ENCODE measurements at places on chromosomes 1 and 21.

- no peak for DNase-seq
Observed at GRCh38 chr1:9475061-9475627, 64.1 kb upstream of the SLC25A33 start.

DNA sequence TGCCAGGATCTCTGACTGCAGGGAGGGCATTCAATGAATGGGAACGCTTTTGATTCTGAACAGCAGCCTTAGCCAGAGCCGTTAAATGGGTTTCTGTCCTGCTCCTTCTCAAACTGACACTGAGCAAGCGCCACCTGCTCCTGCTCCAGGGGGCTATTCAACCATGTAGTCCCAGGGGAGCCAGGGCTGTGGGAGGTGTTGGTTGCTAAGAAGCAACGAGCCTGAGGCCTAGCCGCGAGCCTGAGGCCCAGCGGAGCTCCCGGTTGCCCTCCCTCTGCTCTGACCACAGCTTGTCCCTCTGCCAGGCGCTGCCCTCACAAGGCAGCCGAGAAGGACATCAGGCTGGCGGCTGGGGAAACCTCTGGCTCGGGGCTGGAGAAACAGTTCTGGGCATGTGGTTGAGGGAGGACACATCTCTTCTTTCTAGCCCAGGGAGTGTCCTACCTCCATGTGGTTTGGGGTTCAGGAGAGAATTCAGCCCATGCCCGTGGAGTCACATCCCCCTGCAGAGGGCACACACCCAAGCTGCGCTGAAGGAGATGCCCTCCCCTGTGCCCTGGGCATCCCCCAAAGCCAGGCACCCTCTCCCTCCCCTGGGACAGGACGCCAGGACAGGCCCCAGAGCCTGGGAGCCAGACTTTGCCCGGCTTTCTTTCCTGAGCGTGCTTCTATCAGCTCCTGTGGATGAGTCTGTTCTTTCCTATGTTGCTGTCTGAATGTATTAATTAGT is 18.0 kb downstream of the PCP4 start:
- no peak for DNase-seq

GRCh38 chr1:158422212-158422611 is 3.8 kb downstream of the OR10K2 start:
- no peak for DNase-seq

DNA sequence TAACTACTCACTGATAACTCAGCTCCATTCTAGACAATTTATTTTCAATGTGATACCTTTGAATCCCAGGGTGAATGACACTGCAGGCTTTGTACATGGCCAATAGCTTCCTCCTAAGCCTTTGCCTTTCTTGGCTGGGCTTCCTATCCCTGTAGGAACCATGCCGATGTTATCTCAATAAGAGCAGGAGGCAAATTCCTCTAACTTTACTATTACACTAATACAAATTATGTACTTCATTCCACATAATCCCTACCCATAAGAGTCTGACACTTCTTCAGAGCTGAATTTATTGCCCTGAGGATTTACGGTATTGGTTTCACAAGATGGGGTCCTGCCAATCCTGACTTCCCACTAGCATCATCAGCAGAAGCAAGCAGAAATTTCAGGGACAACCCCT is 14.0 kb downstream of the TGFBR3 start:
- DNase-seq = no peak

DNA sequence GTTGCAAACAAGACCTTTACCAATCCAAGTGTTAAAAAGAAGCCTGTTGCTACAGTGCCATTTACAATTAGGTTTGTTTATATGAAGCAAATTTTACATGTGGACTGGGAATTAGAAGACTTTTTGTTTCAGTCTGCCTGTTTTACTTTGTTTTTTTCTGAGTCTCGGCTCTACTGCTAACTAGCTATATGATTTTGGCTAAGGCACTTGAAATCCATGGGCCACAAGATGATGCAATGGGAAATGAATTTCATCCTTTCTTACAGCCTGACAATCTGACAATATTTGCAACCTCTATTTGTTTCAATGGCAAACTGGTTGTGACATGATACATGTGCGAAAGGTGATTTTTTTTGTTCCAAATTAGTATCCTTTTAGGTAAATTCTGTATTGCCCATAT is 3.7 kb upstream of the PEX11B start:
- DNase-seq = no peak

DNA sequence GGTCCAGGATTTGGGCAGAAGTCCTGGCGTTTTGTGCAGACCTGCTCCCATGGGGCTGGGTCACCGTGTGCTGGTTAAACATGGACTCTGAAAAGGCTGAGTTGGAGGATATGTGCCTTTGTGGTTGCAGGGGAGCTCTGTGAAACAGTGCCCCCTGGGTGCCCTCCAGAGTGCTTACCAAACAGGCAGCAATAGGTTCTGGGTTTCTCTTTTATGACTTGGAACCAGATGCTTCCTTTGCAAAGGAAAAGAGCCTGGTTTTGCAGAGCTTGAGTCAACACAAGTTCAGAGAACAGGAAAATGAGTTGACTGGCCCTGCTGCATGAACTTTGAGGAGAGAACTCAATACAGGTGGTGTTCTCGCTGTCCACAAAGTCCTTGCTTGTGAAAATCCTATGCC is 288.9 kb downstream of the TM2D1 start:
- DNase-seq = no peak

- DNase-seq = no peak
Observed at GRCh38 chr1:156347331-156347730, 9.0 kb downstream of the TSACC start.

DNA sequence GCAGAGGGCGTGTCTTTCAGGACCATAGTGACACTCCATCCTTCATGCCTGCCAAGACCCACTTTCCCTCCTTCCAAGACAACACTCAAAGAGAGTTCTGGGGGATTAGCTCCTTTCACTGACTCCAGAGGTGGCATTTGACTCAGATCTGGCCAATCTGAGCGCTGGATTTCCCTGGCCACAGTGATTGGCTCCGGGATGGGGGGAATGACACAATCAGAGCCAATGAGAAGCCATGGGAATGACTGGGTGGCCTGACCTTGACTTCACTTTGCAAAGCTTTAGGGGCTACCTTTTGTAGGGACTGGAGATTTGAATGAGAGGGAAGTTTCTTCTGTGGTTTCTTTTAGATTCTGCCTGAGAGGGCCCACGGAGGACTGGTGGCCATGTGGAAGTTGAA is 26.9 kb upstream of the WNT4 start:
- DNase-seq = no peak

- no peak for DNase-seq
Observed at GRCh38 chr1:235411489-235412486, 44.6 kb downstream of the TBCE start.

DNA sequence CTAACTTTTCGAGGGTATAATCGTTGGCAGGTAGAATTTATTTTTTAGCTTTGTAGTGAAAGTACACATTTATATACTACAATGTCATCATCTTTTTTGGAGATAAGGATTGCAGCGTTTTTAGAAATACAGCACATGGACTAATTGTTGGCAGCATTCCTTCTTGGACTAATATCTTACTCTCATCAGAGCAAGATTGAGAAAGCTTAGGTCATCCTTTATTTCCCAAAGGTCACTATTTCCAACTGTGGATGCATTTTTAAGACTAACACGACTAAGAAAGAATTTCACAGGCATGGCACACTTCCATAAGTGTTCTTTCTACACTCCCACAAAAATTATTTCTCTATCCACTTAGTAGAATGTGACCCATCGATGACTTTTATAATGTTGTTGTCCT is 732.3 kb downstream of the NCAM2 start:
- DNase-seq = no peak

DNA sequence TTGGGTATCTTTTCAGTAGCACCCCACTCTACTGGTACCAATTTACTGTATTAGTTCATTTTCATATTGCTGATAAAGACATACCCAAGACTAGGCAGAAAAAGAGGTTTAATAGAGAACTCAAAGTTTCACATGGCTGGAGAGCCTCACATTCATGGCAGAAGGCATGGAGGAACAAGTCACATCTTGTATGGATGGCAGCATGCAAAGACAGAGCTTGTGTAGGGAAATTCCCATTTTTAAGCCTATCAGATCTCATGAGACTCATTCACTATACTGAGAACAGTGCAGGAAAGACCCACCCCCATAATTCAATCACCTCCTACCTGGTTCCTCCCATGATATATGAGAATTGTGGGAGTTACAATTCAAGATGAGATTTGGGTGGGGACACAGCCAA is 878.6 kb upstream of the ADGRL4 start:
- DNase-seq = no peak

DNA sequence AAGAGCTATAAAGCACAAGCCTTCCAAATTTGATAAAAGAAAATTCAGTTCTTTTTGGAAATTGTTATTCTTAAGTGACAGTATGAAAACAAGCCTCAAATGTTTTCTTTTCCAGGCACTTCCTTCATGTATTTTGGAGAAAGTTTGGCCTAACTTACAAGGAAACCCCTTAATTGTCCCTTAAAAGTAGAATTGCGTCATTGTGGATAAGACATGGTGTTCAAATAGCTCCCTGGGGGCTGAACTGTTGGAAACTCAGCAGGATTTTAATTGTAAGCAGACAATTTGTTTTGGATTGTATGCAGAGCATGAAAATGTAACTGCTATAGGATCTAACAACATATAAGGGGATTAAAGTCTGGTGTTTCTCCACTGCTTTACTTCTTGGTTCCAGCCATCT is 35.4 kb upstream of the FGGY start:
- DNase-seq = no peak

GRCh38 chr1:207035877-207036551 is 3.5 kb upstream of the C1orf116 start:
- DNase-seq = no peak

DNA sequence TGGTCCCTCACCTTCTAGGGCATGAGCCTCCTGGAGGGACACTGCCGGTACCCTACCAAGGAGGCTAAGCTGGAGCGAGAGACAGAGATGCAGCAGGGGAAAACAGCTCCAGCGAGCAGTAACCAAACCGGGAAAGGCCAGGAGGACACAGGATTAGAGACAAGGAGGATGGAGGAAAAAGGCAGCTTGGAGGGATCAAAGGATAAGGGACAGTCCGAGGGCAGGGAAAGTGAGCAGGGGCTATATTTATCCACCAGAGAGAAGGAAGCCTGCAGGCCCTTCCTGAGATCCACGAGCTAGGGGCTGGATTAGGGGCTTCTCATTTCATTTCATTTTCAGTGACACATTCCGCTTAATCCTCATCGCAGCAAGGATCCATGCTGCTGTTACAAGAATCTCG is 33.8 kb upstream of the PRELP start:
- DNase-seq = no peak

GRCh38 chr1:13550663-13551062 is 33.0 kb upstream of the PDPN start:
- DNase-seq = no peak

DNA sequence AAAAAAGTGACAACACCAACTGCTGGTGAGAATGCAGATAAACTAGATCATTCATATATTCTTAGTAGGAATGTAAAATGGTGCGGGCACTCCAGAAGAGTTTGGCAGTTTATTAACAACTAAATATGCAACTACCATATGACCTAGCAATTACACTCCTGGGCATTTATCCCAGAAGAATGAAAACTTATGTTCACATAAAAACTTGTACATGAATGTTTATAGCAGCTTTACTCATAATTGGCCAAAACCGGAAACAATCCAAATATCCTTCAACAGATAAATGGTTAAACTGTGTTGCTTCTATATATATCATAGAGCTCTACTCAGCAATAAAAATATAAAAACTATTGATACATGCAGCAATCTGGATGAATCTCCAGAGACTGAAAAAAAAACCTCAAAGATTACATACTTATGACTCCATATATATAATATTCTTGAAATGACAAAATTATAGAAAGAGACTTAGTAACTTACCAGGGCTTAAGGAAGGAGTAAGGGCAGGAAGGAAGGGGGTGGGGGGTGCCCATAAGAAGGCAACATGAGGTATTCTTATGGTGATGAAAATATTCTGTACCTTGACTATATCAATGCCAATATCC is 99.9 kb downstream of the KCNH1 start:
- no peak for DNase-seq

GRCh38 chr1:56502700-56503245 is 76.6 kb downstream of the PLPP3 start:
- DNase-seq = no peak

DNA sequence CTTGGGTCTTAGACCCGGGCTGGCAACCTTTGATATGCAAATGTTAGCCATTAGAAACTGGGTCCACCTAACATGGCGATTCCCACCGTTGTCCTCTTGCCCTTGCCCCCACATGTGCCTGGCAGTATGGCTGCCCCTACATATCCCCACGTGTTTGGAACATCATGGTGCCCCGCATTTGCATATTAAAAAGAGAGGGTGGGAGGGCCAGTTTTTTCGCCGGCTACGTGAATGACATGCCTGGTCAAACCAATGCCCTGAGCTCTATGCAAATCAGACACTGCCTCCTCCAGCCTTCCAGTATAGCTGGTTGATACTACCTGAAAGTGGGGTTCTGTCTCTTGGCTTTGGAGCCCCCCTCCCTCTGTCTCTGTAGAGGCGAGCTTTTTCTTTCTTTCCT is 133.0 kb downstream of the CDC42BPA start:
- no peak for DNase-seq

DNA sequence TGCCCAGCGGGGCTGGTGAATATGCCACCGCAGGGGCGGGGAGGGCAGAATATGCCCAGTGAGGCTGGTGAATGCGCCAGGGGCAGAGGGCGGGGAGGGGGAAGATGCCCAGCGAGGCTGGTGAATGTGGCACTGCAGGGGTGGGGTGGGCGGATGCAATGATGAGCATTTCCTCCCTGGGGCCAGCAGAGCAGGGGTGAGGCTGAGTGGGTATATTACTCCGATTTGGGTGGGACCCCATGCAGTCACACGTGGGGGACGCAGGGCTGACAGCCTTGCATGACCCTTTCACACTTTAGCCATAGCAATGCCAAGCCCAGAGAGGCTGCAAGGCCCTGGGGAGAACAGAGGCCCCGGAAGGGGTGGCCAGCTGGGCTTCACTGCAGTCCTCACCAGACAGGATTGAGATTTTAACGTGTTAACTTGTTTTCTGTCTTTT is 9.3 kb upstream of the SLX9 start:
- peak; percentile 87 for DNase-seq

GRCh38 chr1:247165674-247166073 is 6.1 kb downstream of the ZNF124 start:
- DNase-seq = no peak

GRCh38 chr1:23126801-23127200 is 41.9 kb downstream of the LUZP1 start:
- DNase-seq = no peak

DNA sequence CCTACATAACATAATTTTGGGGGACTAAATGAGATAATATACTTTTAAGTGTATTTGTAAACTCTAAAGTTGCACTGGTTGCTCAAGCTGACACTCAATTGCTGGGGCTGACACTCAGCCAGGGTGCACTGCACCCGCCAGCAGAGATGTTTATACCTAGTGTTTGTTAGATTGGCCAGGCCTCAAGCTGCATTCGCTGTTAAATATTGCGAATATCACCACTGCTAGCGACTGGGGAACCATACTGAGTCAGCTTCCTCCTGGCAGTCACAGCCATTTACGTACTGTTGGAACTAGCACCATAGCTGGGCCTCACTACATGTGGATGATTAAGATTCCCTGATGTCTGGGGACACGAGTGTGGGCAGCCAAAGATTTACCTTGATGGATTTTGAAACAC is 12.7 kb upstream of the RWDD3 start:
- no peak for DNase-seq
